Fibroblast of skin of back (primary cell): ENCODE measurements at places on chromosomes 3 and 15.
A peak's percentile ranks its signal among the peaks of the same experiment; 100 is the strongest.

GRCh38 chr15:69468241-69469121, 15.9 kb downstream of the RPLP1 start:
- peak; percentile 28 for DNase-seq

DNA sequence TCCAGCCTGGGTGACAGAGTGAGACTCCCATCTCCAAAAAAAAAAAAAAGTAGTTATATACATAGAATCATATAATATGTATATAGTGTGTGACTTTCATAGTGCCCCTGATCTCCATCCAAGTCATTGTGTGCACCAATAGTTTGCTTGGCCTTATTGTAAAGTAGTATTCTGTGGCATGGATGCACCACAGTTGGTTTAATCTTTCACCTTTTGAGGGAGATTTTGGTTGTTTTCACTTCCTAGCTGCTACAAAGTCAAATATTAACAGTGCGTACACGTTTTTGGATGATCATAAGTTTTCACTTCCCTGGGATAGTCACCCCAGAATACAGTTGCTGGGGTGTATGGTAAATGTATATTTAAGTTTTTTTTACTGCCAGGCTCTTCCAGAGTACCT, 162.8 kb downstream of the PTPRG start:
- no peak for DNase-seq

- no peak for DNase-seq
Measured at GRCh38 chr3:30666572-30667279, 60.3 kb downstream of the TGFBR2 start.

GRCh38 chr3:38598791-38599190, 50.7 kb downstream of the SCN5A start:
- DNase-seq: no peak

DNA sequence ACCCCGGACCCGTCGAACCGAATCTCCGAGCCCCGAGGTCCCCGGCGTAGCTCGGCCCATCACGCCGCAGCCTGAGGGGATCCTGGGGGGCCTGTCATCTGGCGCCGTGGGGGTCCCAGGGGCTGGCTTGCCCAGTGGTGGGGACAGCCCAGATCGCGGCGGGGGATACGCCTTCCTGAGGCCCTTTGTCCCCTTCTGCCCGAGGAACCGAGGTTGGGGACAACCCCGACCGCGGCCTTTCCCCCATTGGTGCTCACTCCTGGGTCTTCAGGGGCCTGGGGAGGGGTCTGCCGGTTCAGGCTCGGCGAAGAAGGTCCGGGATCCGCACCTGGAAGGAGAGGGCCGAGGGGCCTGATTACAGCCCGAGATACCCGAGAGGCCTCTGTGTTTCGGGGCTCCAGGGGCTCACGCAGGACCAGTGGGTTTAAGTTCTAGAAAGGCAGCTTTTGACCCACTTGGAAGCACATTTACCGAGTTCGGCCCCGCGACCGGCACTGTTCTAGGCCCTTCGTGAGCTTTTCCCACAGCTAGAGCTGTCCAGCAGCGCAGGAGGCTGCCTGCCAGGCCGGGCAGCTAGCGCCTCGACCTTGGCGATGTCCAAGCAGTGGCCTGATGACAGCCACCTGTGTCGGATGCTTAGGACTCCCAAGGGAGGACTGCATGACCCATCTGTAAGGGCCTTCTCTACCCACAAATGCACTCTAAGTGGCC, 504 bp downstream of the ABHD2 start:
- DNase-seq: peak; percentile 8

DNA sequence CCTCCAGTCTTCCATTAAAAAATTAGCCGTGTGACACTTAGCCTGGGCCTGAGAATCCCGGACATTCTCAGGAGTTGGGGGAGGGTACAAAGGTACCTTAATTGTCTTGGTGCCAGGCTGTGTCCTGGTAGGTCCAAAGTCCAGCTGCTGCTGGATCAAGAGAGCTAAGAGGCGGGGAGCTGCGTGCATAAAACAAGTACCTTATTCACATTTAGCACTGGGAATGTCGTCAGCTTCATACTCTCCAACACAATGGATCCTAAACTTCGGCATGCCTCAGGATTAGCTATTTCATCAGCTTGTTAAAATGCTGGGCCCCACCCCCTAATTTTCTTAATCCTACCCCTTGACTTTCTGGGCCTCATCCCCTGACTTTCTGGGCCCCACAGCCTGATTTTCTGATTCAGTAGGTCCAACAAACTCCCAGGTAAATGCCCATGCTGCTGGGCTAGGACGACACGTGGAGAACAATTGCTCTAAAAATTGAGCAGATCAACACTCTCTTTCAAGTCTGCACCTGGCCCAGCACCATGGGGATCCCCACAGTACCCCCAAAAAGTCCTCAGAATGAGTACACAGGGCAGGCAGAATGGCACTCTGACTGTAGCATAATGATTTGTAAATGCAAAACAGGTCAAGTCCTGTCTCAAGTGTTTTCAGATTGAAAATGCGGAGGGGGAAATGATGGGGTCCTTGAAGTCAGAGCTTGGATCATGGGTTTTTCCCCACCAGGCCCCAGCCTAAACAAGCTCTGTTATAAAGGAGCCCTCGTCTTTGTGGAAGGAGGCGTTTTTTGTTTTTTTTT, 5.6 kb upstream of the AEN start:
- no peak for DNase-seq

DNA sequence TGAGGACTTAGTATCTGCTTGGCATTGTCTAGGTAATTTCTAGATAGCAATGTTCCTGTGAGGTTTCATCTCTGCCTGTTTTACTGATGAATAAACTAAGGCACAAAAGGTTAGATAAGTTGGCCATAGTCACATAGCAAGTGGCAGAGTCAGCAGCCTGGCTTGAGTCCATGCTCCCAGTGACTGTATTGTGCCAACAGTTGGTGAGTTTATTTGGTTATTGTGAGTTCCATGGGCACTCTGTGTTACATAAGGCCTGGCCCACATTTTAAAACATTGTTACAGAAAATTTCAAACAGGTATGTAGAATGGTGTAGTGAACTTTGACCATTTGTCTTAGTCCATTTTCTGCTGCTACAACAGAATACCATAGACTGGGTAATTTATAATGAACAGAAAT, 15.2 kb downstream of the MCM2 start:
- no peak for DNase-seq

- DNase-seq: no peak
Measured at GRCh38 chr15:88365124-88365523, 102.1 kb downstream of the MRPL46 start.

DNA sequence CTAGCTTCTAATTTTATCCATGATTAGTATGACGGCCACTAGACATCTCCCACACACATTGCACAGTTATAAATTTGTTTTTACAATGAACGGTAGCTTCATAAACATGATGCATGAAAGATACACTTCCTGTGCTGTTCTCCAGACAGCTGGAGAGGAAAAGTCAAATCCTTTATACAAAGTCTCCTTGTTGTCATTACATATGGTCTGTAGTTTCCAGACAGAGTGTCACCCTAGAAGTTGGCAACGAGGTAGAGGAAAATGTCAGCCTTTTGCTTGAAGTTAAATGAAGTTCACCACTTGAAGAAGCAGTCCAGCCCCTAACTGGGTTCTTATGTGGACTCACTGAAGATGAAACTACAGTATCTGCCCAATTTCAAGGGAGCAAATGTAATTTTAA, 253.0 kb upstream of the P2RY1 start:
- no peak for DNase-seq

- no peak for DNase-seq
Measured at GRCh38 chr3:26799679-26800317, 177.2 kb downstream of the LRRC3B start.

DNA sequence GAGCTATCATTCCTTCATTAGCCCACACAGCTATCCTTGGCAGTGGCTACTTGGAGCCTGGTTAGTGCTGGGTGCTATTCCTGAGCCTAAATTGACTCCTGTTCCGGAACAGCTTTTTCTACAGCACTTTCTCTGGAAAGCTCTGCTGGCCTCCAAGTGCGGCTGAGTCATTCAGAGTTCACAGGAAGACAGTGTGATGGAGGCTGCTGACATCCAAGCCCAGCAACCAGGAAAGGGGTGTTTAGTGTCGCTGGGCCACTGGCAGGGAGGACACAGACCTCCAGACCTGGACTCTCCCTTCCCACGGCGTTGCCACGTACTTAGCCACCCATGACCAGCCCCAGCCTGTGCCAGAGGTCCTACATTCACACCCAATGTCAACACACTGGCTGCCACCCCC, 28.7 kb downstream of the CACNA2D2 start:
- DNase-seq: peak; percentile 5

DNA sequence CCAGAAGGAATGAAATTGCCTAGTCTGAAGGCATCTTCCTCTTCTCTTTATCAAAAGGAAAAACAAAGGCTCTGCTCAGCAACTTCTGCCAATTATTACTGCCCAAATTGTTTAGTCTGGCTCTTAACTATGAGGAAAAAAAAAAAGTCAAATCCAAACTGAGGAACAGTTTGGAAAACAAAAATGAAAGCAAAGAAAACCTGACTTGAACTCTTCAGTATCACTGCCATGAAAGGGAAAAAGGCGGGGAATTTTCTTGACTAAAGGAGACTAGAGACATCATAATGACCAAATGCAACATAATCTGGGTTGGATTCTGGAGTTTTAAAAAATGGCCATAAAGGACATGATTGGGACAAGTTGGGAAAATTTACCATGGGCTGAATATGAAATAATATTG, 156.3 kb downstream of the STT3B start:
- no peak for DNase-seq

DNA sequence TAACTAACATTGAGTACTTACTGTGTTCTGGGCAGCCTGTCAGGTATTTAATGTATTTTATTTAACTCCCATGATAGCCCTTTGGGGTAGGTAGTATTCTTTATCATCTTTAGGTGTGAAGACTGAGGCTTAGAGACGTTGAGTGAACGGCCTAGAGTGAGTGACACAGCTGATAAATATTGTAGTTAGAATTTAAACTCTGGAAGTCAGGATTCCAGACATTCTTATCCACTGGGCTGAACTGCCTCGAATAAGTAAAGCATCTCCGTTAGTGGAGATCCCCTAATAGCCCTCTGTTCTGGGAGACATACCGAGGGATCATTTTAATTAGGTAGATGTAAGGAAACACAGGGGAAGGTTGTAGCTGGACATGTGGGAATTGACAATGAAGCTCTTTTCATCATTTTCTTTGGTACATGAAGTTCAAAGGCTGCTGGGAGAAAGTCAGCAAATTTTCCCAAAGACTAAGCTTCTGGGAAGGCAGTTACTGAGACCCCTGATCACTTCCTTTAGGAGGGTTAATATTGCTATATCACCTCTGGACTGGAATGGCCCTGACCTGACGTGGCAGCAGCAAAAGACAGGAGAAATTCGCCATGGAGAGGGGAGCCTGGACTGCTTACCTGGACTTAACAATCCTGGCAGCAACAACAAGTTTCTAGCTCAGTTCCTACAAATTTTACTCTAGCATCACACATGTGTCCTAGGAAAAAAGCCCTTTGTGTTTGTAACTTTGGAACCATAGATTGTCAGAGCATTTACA, 11.7 kb upstream of the PDCD6IP start:
- DNase-seq: peak; percentile 56

GRCh38 chr3:127139601-127140500, 53.1 kb upstream of the PRR23E start:
- DNase-seq: no peak

DNA sequence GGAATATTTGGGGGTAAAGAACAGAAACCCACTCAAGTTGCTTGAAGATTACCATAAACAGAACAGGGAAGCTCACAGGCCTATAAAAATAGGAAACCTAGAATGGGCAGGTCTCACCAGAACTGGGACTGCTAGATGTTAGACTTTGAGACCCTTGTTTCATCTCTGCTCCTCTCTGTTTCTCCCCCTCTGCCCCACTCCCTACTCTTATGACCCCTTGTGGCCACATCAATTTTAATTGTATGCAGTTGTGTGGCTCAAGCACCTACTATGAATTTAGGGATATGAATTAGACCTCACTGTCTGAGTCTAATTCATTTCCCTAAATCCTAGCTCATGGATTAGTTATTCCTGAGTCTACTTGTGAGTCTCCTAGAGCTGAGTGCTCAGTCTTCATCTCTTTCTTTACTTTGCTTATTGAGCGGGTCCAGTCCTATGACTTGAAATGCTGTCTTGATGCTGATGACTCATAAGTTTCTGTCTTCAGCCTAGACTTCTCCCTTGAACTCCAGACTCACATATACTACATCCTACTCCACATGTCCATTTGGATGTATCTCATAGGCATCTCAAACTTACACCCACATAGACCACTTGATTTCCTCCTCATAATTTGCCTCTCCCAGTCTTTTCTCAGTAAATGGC, 78.7 kb downstream of the ITPR1 start:
- no peak for DNase-seq

GRCh38 chr3:195180490-195181112, 90.4 kb downstream of the XXYLT1 start:
- DNase-seq: no peak

DNA sequence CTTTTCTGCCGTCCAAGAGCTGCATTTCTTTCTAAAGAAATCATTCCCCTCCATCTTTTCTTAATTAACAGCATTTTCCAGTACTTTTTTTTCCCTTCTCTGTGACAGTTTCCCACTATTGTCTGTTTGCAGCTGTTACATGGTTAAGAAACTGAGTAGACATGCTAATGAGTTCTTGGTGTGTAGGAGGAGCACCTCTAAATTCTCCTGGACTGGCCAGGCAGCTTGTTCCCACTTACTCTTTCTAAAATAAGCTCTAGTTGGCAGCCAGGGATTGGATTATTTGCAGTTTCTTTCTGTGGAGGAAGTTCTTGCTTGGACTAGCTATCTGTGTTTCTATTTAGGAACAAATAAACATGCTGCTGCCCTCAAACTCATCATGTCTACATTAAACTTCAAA, 235.1 kb upstream of the GAP43 start:
- peak; percentile 10 for DNase-seq

DNA sequence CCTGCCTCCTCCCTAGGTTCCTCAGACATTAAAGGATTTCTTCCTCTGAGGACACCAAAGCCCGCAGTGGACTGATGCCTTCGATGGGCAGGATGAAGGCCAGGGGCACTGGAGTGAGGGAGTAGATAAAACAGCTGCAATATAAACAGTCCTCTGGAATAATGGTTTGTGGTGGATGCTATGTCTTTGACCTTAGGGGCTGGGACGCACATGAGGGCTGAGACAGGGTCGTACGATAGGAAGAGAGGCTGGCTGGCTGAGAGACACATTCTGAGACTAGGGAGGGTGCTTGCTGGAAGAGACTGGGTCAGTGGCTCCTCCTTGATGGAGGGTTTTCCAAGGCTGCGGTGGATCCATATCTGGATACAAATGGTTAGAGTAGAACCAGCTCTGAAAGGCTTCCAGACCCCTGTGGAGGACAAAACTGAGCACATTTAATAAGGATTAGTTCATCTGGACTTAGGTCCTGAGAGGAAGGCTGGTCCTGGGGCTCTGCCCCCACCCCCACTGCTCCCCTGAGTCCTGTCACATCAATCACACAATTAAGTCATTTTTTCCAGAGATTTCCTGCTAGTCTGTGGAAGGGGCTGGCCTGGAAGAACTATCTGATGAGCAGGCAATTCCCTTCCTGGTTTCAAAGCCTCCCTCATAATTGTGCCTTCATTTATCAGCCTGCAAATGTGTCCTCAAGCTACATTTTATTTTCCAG, 15.8 kb downstream of the TBC1D21 start:
- DNase-seq: no peak

DNA sequence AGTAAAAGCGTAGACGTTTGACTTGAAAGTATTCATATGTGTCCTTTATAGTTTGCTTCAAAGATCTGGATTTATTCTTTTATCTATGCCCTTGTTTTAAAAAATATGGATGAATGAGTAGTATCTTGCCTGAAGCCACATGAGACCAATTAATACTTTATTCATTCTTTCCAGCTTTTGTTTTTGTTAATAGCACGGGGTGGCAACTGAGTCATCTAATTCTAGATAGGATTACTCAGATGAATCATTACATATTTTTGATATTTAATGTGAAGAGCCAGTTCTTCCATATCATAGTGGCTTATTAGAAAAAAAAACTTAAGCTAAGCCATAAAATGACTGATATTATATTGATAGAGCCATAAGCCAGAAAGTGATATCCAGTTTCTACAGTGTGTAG, 121.9 kb downstream of the BBX start:
- peak; percentile 68 for DNase-seq
